ENCODE measurements at places on chromosomes 2 and 18.

DNA sequence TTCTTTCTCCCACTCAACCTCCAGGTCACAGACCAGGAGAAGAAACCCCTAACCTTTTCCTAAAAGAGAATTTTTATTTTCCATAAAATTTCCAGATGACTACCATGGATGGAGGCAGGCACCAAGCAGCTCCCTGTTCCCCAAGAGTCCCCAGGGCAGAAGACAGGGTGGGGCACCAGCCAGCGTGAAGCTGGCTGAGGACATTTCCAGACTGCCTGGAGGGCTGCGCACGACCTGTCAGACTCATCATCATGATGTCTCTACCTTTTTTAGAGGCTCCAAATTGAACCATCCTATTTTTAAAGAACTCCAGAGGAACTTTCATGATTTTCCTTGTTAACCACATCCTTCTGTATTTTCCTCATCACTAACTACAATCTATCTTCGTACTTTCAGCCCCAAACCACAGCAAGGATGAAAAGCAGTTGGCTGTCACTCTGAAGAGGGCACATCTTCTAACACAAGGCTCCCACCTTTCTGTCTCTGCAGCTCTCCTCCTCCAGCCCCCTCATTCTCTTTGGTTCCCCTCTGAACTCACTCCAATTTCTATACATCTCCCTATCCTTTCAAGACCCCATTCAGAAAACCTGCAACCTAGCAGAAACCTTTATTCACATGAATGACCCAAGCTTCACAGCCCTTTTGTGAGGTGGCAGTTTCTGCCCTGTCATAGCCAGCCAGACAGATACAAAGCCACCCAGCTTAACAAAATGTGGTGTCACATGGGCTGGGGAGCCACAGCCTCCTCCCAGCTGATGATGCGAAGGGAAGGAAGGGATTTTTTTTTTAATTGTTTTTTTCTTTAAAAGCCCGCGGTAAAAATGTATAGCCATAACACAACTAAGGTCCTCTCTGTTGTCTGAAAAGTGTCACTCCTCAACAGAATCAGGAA lies 11.1 kb downstream of the AMMECR1L start:
- no peak for DNase-seq

DNA sequence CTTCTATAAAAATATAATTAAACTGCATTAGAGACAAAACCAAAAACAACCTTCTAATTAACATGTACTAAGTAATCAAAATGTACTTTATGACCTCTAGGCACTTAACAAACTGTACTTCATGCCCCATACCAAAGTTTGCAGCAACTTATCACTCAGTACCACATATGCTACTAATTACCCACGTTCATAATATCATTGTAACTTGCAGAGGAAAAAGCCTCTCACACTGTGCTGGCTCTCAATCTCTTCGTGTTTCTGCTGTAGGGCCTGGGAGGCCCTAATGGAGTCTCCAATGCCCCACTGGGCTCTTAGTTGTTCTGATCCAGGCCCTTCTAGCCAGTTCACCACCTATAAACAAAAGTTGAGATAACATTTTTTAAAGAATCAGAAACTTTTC lies 82.1 kb upstream of the CCDC141 start:
- DNase-seq, result no peak

DNA sequence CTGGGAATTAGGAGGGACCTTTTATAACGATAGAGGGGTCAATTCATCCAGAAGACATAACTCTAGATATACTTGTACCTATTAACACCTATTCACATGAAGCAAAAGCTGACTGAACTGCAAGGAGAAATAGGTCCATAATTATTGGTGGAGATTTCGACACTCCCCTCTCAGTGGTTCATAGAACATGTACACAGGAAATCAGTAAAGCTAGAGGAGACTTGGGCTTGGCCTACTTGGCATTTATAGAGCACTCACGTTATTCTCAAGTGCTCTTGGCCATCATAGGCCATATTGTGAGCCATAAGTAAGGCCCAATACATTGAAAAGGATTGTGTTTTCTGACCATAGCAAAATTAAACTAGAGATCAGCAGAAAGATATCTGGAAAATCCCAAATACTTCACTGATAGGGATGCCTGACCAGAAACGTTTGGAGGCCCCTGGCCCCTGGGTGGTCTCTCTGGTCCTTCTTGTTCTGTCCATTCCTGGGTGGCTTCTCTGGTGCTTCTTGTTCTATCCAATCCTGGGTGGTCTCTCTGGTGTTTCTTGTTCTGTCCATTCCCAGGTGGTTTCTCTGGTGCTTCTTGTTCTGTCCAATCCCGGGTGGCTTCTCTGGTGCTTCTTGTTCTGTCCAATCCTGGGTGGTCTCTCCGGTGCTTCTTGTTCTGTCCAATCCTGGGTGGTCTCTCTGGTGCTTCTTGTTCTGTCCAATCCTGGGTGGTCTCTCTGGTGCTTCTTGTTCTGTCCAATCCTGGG lies 49.0 kb downstream of the SNED1 start:
- DNase-seq, result no peak

- no peak for DNase-seq
Observed at GRCh38 chr18:23703057-23703986, 14.1 kb downstream of the LAMA3 start.

DNA sequence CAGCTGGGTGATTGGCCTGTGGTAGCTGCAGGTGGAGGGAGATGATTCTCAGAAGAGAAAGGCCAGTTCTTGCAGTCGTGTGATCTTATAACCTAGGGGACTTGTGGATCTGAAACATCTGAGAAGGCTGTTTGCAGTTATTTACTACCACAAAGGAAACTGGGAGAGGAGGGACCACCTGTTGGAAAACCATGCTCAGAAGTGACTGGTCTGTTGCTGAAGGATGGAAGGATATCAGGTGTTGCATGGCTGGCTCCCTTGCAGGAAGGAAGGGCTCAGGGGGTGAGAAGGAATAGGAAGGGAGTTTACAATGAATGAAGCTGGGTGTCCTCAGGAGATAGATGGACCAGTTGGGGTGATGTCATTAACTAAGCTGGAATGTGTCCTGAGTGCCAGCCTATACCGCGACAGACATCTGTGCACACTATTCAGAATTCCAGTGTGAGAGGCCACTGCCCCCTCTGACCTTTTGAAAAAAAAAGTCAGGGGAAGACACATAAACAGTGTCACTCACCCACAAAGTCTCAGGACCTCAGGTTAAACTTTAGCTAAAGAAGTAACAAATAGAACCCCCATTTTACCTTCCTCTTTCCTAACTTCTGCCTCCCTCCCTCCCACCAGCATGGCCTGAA lies 17.5 kb downstream of the IGFBP2 start:
- no peak for DNase-seq

DNA sequence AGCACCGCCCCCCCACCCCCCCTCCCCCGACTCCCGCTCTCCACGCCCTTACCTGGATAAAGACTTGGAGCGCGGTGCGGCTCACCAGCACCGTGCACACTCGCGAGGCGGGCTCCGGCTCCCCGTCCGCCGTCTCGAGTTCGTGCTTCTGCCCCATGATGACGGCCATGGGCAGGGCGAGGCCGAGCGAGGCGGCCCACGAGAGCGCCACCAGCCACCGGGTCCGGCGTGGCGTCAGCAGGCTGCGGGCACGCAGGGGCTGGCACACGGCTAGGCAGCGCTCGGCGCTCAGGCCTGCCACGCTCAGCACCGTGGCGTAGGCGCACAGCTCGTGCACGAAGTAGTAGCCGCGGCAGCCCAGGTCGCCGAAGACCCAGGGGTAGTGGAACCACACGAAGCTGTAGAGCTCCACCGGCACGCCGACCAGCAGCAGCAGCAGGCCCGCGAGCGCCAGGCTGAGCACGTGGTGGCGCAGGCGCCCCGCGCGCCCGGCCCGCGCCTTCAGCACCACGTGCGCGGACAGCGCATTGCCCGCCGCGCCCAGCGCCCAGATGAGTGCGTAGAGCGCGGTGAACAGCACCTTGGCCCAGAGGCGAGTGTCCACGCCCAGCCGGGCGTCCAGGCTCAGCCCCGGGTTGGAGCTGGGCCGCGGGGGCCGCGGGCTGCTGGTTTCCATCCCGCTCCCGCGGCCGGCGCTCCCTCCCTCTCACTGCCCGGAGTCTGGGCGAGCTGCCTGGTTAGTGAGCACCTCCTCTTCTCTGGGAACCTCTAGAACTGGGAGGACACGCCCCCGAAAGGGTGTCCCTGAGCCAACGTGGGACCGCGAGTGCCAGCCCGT lies at the start of gene NTSR2:
TSS of gene NTSR2 (minus strand) at position 742 of the 838 bp plus-strand sequence. CDS start at position 676, 66 bp downstream.
- DNase-seq, result no peak

DNA sequence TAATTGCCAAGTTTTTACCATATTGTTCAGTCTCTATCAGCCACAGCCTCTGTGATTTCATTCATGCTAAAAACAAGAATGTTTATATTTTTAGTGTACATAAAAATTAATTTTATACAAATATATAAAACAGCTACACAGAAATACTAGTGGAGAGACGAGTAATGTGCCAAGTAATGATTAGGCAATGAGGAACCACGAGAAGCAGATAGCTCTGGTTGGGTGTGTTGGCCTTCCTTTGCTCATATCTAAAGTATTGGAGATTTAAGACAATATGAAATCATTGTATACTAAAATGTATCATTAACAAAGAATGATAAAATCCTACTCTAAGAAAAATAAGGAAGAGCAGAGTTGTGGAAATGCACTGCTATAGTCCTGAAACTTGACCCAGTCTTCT lies 326.7 kb downstream of the AGAP1 start:
- no peak for DNase-seq

GRCh38 chr2:36528274-36528673 lies 69.7 kb downstream of the FEZ2 start:
- DNase-seq, result no peak

DNA sequence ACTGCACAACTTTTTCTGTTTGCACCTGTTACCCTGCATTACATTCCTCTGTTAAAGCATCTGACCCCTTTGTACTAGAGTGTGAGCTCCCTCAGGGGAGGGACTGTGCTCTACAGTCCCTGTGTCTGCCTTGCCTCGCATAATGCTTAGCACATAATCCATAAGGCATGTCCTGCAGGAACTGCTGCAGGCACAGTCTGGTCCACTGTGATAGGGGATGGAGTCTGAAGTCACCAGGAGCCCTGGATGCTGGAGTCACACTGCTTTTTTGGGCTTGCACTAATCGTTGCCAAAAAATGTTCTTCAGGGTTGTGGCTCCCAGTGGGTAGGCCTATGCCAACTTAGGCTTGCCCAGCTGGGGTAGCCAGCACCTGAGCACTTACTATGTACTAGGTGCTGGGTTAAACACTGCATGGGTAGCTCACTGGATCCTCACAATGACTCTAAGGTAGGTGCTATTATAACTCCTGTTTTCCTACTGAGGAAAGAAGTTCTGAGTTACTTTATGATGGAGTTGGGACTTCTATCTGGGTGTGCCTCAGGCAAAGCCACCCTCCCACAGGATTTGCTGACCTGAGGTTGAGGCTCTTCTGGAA lies 33.3 kb downstream of the COPS7B start:
- no peak for DNase-seq

DNA sequence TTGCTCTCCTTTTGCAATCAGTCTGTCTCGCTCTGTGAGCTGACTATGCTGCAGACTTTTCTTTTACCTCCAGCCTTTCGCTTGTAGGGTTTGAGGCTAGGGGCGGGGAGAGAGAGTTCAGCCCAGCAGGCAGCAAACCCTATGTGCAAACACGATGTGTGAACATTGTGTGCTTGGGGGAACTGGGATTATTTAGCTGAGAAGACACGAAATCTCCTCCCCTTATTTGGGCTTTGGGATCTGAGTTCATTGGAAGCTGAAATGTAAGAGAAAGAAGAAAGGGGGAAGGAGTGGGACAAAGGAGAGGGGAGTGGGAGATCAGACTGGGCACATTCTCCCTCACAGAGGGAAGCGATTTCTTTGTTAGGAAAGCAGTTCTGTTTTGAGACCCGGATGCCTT lies 189.6 kb upstream of the TNP1 start:
- DNase-seq, result no peak

DNA sequence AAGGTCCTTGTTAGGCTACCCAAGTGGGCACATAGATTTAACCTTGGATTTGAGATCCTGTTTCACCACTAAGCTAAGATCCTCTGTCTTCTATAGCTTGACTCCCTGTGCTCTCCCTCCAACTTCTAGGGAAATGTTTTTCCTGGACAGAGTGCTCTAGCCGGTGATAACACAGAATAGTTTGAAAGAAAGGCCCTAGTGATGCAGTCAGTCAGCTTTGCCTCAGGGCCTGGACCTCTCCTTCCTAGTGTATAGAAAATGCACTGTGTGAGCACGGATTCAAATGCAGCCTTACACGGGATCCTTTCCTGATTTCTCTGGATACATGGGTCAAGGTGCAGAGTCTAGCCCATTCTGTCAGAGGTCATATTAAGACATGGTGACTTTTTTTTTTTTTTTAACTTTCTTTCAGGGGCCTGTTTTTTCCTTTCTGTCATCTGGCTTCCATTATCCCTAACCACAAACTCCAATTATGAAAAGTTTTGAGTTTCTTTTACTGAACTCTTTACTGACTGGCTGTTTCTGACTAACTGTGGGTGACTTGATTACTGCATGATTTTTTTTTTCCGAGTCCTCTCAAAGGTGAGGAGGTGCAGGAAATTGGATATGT lies 122.6 kb downstream of the LRP1B start:
- no peak for DNase-seq

GRCh38 chr2:236309669-236310029 lies 45.4 kb upstream of the ASB18 start:
- DNase-seq, result no peak

DNA sequence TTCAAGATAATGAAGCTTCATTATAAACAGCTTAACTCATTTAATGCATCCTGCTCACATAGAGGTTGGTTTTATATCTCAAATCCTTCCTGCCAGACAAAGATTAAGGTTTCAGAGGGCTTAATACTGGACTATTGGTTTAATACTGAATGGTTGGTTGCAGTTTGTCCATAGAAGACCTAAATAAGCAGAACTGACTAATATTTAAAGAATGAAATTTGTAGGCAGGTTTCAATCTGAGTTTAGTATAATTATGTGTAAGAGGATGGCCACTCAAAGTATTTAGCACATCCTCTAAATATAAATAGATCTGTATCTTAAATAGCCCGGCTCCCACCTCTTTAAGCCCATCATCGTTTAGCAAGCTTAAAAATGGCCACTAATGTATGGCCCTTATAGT lies 92.5 kb downstream of the EPB41L5 start:
- no peak for DNase-seq

GRCh38 chr2:184169366-184169765 lies 429.0 kb upstream of the ZNF804A start:
- DNase-seq, result no peak

DNA sequence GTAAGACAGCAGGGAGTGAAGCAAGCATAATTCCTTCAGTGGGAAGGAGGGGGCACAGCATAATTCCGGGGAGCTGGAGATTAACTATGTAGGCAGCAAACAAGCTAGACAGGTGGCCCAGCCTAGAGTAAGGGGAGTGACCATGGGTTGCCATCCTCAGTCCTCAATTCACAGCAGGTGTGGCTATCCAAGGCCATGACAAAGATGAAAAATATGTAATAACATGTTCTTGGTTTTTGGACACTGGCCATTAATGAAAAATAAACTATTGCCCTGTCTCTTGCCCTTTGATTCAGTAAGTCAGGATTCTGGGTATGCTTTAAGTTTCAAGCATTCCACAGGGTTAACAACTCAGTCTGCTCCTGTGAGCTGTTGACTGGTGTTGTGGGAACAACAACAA lies 65.0 kb downstream of the CYP1B1 start:
- DNase-seq, result no peak

- no peak for DNase-seq
Observed at GRCh38 chr2:98399140-98399539, 45.5 kb upstream of the INPP4A start.

- DNase-seq, result no peak
Observed at GRCh38 chr2:29010946-29011345, 29.8 kb downstream of the TOGARAM2 start.

Measured in cortex of kidney (tissue), 1 donor.